ENCODE measurements at places on chromosomes 2 and 18.

DNA sequence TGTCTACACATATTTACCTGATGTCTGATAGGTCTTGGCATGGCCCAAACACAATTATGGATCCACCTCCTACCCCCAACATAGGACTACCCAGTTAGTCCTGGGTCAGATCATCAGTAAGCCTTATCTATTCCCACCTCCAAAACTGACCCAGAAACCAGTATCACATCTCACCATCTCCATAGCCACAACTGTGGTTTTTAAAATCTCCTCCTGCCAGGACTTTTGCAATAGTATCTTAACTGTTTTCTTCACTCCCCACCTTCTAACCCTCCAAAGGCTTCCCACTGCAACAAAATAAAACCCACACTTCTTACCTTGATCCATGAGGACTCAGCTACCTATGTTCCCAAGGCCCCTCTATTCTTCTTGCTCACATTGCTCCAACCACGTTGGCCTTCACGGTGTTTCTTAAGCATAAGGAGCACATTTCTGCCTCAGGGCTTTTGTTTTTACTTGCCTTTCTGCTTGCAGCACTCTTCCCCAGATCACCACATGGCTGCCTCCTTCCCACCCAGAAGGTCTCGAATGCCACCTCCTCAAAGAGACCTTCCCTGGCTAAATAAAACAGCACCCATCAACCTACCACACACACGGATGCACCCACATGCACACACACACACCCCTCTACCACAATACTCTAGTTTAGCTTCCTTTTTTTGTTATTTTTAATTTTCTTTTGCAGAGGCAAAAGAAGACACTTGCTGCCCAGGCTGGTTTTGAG is 125.9 kb upstream of the SLC1A4 start:
- DNase-seq = no peak

DNA sequence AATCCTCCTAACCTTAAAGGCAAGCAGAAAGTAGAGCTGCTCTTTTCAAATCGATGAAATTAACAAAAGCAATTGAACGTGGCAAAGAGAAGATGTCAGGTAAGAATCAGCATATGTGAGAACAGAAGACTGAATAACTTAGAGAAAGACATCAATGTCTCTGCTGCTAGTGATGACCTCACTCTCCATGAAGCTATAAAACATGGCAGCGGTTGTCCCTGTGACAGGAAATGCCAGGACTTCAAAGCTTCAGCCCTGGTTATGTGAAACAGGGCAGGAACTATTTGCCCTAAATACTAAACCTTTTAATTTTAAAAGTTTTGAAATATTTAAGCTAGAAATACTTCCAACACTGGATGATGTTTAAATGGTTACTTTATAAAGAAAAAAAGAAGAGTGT is 383.7 kb downstream of the XIRP2 start:
- DNase-seq = no peak

- no peak for DNase-seq
Observed at GRCh38 chr2:142724713-142725349, 152.6 kb upstream of the KYNU start.

DNA sequence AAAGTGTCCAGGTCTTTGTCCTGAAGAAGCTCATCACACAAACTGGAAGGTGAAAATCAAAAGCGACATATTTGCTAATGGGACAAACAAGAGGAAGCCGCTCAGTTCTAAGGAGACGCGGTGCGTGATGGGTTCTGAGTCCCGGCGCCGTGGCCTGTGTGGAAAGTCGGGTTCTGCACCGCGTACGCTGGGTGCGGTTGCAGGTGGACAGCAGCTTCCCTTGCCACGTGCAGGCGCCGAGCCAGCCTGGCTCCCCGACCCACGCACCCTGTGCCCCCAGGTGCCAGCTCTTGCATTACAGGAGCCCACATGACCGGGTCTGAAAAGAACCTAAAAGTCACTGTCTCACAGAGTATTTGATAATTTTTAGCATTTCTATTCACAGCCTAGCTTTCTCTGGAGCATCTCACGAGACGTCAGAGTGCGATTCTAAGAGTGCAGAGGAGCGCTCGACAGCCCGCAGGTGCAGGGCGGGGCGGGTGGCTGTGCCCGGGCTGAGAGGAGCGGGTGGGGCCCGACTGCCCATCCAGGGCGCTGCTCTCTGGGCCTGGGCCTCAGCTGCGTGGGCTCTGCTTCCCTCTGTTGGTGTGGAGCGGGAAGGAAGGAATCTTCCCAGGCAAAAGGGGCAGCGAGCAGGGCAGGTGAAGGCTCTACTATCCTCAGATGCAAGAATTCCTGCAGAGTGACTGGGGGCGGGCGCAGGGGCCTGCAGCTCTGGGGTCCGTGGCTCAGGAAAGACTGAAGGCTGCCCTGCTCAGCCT is 39.4 kb downstream of the MYT1L start:
- DNase-seq = no peak

GRCh38 chr2:74414881-74415761 is 6.3 kb downstream of the C2orf81 start:
- no peak for DNase-seq

GRCh38 chr18:21632393-21632792 is 20.3 kb downstream of the SNRPD1 start:
- no peak for DNase-seq

DNA sequence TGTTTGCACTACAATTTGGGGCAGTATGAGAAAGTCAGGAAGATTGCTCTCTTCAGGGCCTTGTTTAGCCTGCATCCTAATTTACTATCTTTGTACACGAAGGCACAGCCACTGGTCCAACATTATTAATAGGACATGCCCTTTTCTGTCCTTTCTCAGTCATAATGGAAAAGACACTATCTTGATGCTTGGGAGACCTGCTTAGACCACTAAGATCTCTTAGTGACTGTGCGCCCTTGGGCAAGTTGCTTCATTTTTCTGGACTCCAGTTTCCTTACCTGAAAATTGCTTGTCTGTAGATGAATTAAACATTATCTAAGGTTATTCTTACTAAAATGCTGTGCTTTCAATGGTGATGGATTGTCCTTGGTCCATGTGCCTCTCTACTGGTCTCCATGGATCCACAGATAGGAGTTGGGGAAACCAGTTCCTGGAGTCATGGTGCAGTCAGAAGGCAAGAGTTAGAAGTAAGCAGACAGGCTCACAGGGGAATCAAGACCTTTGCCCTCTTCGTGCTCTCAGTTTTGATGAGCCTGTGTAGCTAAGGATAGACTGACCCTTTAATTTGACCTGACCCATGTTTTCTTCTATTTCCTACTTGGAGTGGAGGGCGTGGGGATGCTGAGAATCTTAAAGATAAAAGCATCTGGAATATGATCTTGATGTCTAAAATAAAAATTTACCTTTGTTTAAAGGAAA is 114.0 kb downstream of the RAPGEF4 start:
- no peak for DNase-seq

- DNase-seq = no peak
Observed at GRCh38 chr2:171652416-171652785, 34.9 kb upstream of the DYNC1I2 start.

DNA sequence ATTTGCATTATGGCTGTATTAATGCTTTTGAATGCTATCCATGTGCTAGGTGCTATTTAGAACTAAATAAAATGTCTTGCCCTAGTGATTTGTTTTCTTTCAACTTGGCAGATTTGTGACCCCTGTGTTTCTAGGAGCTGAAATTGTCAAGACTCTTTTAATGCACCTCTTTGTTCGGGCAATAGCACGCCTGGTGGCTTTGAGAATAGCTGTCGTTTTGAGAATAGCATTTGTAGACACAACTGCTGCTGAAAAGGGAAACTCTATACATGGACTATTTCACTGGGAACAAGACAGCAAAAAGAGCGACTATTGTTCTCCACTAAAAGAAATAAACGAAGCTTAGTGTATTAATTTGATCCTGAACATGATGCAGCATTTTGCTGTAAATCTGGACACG is 352.1 kb upstream of the ZNF521 start:
- DNase-seq = no peak

DNA sequence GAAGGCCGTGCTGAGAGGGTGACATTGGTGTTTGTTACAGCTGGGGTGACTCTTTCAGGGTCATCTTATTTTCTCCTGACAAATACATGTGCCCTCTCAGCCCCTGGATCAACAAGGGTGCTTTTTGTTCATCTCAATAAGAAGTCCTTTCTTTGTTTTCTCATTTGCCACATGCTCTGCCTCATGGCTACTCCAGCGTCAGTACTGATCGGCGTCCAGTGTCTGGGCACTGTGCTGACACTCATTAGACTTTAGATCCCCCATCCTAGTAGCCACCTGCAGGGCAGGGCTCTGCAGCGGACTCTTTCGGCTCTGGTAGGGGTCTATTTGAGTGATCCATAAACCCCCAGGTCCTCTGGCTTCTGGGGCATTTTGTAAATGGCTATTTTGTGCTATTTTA is 38.4 kb downstream of the NPPC start:
- DNase-seq = no peak
